CD4-positive, alpha-beta T cell treated with Interleukin-15 for 4 hours (primary cell): ENCODE measurements at places on chromosomes 11 and 22.
A peak's percentile ranks its signal among the peaks of the same experiment; 100 is the strongest.

DNA sequence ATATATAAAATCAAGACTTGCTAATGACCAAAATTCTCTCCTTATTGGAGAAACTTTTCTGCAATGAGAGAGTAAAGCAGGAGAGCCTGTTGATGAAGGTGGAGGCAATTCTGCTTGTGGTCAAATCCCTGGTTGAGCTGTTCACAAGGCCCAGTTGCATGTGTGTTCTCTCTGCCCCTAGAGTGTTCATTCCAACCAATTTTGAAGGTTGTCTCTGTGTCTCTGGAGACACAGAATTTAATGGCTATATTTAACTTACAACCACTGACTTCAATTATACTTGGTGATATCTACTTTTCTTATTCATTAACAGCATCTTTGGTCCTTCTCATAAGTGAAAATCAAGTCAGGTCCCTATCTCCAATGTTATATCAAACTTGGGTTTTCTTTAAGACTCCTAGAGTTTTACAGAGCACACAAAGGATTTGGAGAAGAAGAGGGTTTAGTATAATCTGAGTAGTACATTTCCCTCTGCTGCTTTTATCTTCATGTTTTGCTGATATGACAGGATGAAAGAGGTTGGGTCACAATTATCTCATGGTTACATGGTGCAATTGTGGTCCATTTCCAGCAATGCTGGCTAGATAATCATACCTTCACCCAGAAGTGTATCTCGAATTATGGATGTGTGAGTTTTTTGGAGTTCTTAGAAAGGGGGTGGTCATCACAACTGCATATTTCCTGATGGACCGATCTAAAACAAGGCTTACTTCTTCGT, 4.0 kb downstream of the OOSP4A start:
- DNase-seq, result no peak

- peak; percentile 19 for DNase-seq
Measured at GRCh38 chr11:63813563-63814382, 517 bp downstream of the SPINDOC start.

DNA sequence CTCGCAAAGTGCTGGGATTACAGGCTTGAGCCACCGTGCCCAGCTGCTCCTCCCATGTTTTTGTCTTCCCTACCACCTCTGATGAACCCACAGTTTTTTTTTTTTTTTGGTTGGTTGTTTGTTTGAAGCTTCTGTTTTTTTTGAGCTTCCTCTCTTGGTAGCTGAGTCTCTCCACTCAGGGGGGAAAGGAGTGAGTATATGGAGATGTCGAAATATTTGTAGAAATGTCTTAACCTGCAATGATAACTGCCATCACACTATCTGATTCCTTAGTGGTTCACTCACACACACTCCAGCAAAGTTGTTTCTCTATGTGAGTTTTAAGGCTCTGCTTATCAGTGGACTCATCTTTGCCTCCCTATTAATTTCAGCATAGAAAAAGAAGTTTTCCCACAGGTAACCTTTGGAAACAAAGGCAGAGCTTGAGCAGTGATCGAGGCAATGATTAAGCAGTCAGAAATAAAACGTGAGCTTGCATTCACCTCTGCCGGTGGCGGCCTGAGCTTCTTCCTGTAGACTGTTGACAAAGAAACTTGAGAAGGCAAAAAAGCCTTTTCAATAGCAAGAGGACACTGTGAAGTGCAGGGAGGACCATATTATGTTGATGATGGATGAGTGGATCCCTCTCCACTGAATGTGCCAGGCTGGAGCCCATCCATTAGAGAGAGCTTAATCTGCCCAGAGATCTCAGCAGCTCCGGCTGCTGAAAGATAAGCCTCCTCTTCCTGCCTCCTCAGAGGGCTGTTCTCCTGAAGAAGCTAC, 29.0 kb upstream of the RASSF10 start:
- DNase-seq, result no peak

DNA sequence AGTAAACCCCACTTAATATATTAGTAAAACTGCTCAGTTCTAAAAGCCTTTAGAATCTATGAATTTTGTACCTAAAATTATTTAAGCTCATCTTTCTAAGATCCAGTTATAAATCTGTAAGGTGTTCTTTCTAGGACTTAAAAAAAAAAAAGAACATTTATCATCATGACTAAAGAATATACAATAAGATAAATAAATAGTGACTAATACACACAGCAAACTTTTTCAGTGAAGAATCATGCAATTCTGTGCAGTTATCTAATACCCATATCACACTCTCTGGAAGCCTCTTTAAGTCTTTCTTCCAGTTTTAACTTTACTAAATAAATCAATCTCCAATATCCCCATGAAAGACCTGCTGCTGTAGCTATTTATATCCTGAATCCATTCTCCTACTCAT, 59.8 kb downstream of the CEP57 start:
- DNase-seq, result no peak

GRCh38 chr11:107017433-107018218, 650 bp downstream of the GUCY1A2 start:
- DNase-seq, result no peak

- peak; percentile 52 for DNase-seq
Measured at GRCh38 chr11:18721561-18722292, 4.3 kb downstream of the IGSF22 start.

- no peak for DNase-seq
Measured at GRCh38 chr11:118672846-118673245, 6.6 kb downstream of the TREH start.

- DNase-seq, result no peak
Measured at GRCh38 chr22:49833340-49834007, 5.8 kb upstream of the BRD1 start.
